Kidney tubule cell (primary cell): ENCODE measurements at places on chromosomes 5 and 9.

DNA sequence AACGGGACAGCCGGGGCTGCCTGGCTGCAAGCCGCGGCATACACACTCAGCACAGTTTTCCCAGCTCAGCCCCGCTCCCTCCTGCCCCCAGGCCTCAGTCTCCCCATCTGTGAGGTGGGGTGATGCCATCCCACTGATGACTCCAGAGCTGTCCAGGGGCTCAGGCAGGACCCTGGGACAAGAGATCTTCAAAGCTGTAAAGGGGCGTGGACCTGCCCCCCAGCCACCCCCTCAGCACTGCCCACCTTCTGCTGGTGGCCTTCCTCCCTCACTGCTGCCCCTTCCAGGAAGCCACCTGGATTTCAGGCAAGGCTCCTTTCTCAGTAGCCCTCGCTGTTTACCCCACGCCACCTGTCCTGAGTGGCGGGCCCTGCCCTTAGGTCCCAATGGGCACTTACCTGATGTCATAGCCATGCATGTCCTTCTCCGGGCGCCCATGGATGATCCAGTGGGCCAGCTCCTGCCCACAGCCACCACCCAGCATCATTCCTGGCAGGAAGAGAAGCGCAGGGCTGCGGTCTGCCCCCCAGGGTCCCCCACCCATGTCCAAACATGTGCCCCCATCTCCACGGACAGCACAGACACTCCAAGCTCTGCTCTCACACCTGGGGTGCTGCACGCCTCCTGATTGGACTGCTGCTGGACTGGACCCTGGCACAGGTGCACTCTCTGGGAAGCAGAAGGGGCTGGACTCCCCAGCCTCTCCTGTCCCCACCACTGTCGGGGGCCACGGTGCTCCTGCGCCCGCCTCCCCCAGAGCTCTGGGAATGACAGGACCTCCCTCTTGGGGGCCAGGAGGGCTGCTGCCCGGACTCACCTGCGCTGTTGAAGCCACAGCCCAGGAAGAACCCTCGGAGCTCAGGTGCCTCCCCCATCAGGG, 25.7 kb downstream of the SARDH start:
- DNase-seq = no peak

DNA sequence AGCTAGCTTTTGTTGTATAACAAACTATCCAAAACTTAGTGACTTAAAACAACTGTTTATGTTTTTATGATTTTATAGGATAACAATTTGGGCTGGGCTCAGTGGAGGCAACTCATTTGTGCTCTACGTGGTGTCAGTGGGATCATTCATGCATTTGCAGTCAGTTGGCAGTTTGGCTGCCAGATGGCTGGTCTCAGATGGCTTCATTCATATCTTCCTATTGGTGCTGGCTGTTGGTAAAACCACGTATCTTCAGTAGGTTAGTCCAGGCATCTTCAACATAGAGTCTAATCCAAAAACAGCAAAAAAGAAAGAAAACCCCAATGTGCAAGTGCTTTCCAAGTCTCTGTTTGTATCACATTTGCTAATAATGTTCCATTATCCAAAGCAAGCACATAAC, 51.7 kb upstream of the RIC1 start:
- no peak for DNase-seq

- DNase-seq = peak; percentile 57
Observed at GRCh38 chr5:125083981-125084380, 337.5 kb upstream of the ZNF608 start.

GRCh38 chr5:159319832-159320231, 10.5 kb downstream of the IL12B start:
- no peak for DNase-seq

DNA sequence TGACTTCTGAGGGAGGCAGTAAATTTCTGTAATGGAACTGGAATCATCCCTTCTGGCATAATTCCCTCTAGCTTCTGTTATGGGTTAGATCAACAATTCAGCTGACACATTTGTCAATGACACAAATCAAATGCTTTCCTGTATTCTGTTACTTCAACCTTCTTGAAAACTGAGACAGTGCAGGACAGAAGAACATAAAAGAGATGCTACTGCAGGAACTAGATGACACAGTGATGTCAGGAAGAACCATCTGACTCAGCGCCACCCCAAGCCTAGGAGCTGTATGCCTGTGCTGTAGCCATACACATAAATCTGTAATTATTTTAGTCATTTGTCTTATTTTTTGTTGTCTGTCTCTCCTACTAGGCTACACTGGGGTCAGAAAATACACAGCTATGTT, 18.2 kb upstream of the CEP120 start:
- no peak for DNase-seq

DNA sequence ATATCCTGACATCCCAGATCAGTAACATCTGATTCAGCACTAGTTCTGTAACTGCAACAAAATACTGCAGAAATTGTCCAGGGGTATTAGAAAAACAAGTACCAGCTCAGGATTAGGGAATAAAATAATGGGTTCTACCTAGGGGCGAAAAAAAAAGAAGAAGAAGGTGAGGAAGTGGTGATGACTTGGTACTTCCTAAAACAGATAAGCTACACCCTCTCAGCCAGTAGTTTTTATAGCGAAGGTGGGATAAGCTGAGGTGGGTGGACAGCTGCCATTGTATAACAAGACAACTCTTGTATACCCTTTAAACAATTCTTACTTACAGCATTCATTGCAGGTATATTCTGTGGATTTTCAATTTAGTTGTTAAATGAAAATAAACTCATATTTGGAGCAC, 19.1 kb downstream of the RAPGEF6 start:
- DNase-seq = no peak

DNA sequence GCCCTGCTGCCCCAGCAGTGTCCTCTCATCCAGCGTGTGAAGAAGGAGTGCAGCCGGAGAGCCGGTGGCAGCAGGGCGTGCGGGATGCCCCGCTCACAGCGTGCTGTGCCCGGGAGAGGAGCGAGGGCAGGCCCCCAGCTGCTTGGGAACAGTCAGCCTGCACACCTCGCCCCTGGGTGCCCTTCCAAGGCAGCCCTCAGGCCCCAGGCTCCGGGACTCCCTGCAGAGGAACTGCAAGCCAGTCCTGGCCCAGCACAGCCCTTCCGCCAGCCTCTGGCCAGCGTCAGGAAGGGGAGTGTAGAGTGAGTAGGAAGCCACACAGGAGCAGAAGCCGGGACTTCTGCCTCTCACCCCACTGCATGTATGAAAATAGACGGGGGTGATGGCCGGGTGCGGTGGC, 43.5 kb downstream of the ADAMTS2 start:
- no peak for DNase-seq

GRCh38 chr9:16449076-16449730, 421.3 kb downstream of the BNC2 start:
- no peak for DNase-seq

GRCh38 chr5:119036101-119036762, 34.7 kb upstream of the DMXL1 start:
- peak; percentile 88 for DNase-seq

DNA sequence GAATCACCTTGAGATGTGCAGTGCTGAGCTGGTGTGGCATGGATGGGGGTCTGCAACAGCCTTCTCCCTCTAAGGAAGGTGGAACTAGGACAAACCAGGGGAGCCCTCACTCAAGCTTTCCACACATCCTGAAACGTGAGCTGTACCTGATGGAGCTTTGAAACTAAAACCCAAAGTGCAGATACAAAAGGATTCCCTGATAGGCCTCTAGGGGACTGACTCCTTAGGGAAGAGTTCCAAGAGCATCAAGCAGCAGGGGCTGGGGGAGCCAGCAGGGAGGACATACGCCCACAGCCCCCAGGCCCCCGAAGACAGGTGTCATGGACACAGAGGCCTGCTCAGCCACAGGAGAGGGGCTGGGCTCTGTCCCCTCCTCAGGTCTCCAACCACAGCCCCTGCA, 17.7 kb downstream of the ARHGEF37 start:
- no peak for DNase-seq

DNA sequence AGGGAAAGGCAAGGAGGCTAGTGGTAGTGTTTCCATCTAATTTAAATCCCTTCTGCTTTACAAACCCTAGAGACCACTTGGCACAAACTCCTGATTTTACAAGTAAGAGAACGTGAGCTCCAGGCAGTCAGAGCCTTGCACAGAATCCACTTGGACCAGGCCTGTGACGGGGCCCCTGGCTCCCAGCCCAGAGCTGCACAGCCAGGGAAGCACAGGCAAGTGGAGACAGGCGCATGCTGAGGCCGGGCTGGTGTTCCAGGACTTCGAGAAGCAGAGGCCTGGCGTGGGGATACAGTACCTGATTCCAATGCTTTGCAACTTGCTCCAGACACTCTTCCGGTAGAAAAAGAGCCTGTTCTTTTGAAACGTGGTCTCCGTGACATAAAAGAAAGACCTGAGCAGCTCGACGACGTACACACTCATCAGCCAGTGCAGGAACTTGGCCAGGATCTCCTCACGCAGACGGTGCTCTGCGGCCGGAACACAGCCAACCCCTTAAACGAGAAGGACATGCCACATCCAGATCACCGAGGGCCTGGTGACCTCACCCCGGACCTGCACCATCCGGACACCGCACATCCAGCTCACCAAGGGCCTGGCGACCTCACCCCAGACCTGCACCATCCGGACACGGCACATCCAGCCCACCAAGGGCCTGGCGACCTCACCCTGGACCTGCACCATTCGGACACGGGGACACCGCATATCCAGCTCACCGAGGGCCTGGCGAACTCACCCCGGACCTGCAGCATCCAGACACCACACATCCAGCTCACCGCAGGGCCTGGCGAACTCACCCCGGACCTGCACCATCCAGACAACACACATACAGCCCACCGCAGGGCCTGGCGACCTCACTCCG, 12.5 kb downstream of the TERT start:
- DNase-seq = no peak

DNA sequence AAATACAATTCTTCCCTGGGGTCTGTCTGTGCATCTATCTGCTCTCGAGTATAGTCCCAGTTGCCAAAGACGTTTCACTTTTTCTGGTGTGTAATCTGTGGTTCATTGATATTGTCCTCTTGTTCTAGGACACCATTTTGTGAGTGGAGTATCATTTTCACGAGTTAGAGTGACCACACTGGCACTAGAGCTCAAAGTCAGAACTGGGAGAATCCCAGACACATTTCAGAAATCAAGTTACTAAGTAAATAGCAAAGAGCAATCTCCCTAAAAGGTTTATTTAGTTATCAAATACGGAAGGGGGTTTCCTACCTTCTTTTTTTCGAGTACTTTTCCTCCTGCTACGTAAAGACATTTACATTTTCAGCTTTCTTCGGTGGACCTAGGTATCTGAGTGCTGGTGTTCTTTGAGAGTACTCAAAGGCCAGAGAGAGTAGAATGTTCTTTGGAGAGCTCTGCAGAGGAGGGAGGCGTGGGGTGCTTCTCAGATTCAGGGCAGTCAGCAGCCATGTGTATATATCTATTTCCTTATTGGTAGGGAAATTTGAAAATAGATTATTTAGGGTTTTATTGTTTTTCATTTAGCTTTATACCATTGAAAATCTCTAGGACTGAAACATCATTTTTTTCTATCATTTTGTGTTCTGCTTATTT, 8.9 kb upstream of the HSPA9 start:
- DNase-seq = no peak

GRCh38 chr5:77006124-77006523, 24.1 kb upstream of the AGGF1 start:
- no peak for DNase-seq

GRCh38 chr5:137845472-137845871, 22.2 kb upstream of the MYOT start:
- no peak for DNase-seq

DNA sequence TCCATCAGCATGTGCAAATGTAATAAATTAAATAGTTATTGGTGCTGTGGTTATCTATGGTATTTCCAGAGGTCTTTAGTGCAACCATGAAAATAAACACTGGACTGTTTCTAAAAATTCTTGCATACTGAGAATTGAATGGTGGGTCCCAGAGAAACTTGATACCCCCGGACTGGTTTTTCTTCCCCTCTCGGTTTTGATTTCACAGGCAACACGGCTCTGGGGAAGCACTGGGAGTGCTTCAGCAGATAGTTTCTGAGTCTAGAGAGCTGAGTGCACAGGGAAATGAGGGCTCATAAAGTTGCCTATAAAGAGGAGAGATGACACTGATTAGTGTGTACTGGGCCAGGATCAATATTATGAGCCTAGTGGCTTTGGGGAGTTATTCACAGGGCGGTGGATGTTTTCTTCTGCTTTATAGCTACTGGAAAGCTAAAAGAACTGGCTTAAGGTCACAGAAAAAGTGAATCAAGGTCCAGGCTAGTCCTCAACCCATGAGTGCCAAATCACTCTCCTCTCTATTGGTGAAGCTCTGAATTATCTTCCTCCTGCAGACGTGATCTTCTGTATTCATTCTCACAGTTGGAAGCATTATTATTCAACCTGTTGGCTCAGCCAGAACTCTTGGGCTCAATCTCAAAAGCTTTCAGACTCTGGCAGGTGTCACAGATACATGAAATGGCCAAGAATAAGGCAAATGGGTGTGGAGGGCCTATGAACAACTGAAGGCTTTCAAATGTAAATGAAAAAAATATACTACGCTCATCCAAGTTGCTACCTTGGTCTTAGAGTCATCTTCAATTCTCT, 170.2 kb upstream of the HMHB1 start:
- no peak for DNase-seq

- peak; percentile 17 for DNase-seq
Observed at GRCh38 chr5:14723701-14724132, 59.2 kb downstream of the OTULIN start.

GRCh38 chr9:126490214-126490631, 123.5 kb upstream of the LMX1B start:
- no peak for DNase-seq

GRCh38 chr9:107153336-107153735, 129.7 kb upstream of the RAD23B start:
- DNase-seq = peak; percentile 41

GRCh38 chr5:132263548-132264261, 6.2 kb downstream of the PDLIM4 start:
- DNase-seq = peak; percentile 99

GRCh38 chr9:87443461-87443860, 54.2 kb upstream of the DAPK1 start:
- no peak for DNase-seq

- peak; percentile 88 for DNase-seq
Observed at GRCh38 chr9:16521868-16522411, 348.5 kb downstream of the BNC2 start.

GRCh38 chr9:124399323-124399967, 15.8 kb downstream of the PSMB7 start:
- no peak for DNase-seq

- DNase-seq = peak; percentile 98
Observed at GRCh38 chr5:136058039-136058971, 29.5 kb downstream of the TGFBI start.

DNA sequence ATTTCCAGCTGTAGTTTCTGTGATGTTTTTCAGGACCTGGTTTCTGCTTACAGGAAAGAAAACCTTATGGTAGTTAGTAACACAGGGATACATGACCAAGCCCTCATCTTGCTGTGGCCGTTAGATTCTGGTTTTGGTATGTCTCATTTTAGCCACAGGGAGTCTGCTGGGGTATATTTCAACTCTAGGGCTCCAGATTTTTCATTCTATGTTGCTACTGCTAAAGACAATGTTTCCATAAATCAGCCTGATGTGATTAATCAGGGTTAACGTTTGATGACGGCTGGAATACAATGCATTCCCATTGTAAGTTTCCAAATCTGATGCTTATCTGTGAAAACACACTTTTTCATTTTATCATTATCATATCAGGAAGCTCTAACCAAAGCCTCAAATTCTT, 48.2 kb downstream of the P4HA2 start:
- DNase-seq = no peak

GRCh38 chr5:61966296-61966955, 339.6 kb upstream of the KIF2A start:
- peak; percentile 25 for DNase-seq
